Activated CD8-positive, alpha-beta memory T cell treated with anti-CD3 and anti-CD28 coated beads for 1 hour (primary cell): ENCODE measurements at places on chromosomes 7 and 10.

DNA sequence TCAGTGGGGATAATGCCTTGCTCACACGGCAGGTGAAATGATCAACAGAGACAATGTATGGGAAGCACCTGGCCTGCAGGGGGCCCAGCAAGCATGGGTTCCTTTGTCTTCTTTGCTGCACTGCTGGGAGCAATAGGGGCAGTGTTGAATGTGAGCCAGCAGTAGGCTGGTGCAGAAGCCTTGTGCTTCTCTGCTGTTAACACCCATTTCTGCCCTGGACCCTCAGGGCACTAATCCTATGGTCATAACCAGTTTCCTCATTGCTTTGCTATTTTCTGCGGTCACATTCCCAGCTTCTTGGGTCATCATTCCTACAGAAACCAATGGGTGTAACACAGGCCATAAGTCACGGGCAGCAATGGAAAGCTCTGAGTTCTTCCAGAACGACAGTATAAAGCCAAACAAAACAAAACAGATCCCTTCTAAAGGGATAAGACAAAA lies 10.9 kb upstream of the LGI1 start:
- no peak for DNase-seq

- DNase-seq = no peak
These were observed 137.9 kb upstream of the PPIF start for GRCh38 chr10:79209340-79209739.

GRCh38 chr7:142379201-142379885 lies 121.5 kb upstream of the PRSS58 start:
- no peak for DNase-seq

DNA sequence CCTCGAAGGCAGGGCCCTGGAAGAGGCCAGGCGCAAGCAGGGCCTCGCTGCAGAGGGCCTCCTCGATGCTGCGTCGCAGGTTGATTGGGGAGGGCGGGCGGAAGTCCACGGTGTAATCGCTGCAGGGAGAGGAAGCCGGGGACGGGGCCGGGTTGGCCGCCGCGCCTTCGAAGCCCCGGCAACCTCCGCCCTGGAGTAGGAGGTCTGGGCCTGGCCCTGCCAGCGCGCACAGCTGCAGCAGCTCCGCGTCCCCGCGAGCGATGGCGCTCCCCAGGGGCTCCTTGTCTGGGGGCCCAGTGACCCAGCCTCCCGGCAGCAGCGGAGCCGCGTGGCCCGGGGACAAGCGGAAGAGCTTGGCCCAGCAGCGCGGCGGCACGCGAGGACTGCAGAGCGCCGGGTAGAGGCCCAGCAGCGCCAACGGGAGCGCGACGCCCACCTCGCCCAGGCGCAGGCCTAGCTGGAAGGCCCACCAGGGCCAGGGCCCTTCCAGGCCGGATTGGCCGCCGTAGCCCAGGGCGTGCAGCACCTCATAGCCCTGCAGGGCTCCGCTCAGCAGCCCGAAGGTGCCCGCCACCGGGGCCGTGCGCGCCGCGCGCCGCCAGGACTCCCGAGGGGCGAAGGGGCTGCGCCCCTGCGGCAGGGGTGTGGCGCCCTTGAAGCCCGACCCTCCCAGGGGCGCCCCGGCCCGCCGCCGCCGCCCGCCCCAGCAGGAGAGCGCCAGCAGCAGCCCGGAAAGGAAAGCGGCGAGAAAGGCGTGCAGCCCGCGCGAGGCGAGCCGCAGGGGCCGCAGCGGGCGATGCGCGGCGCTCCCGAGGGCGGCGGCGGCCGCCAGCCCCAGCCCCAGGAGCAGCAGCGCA lies 7.8 kb upstream of the RBM28 start:
- DNase-seq = no peak

GRCh38 chr7:132705146-132705545 lies 128.9 kb upstream of the PLXNA4 start:
- DNase-seq = no peak

DNA sequence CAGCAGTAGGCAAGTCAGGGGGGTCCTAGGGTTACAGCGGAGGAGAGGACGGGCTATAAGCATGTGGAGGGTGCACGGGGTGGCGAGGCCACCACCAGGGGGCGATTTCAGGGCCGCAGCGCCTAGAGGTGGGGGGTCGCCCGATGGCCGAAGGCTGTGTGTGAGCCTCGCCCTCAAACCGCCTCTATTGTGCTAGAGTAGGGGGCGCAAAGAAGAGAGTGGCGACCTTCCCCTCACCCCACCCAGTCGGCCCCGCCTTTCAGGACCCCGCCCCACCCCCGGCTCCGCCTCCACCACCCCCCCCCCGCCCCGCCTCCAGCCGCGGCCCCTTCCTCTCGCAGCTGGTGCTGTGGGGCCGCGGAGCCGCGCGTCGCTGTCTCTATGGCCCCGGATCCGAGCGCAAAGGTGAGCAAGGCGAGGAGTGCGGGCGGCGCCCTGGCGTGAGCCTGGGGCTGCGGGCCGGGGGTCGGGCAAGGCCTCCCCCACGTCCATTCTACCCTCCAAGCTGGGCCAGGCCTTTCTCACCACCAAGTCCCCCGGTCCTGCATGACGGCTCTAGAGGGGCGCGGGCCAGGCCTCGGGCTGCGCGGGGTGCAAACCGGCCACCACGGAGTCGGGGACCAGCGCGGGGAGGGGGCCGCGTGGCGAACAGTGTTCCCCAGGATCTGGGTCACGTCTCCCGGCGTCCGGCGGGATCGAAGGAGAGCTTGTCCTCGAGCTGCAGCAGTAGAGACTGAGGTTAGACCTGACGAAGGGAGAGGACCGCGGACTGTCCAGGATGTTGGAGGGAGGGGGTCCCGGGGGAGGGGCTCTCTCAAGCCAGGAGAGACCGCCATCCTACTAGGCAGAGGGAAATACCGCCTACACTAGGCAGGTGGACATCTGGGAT lies at the start of gene SEMA4G:
Gene SEMA4G (plus strand): TSS at position 318 of the 889 bp plus-strand sequence. CDS start 3,409 bp downstream, outside the sequence.
- peak; percentile 34 for DNase-seq

GRCh38 chr7:73918926-73919693 lies 58.2 kb downstream of the TMEM270 start:
- DNase-seq = no peak
